ENCODE measurements at places on chromosomes 12 and 14. TPM values are rescaled to one million over a fixed set of nuclear protein-coding genes. Genes with fewer than 3 reads are reported as not detected.

MYH6 gene
- not detected for total RNA-seq

MDP1 gene
- total RNA-seq: 13.7 TPM

LTB4R gene
- 10.1 TPM for total RNA-seq

PPP2R5E gene
- total RNA-seq: 37.5 TPM

AMN gene
- total RNA-seq: 20.8 TPM

- DNase-seq: no peak
- no peaks in the 10 kb centered on the region for H3K36me3 ChIP-seq
- no peaks in the 10 kb centered on the region for H3K4me1 ChIP-seq
- H3K27ac ChIP-seq: no peak overlapping the region
Measured at GRCh38 chr12:126582231-126582630, 1517.0 kb downstream of the AACS start.

DNA sequence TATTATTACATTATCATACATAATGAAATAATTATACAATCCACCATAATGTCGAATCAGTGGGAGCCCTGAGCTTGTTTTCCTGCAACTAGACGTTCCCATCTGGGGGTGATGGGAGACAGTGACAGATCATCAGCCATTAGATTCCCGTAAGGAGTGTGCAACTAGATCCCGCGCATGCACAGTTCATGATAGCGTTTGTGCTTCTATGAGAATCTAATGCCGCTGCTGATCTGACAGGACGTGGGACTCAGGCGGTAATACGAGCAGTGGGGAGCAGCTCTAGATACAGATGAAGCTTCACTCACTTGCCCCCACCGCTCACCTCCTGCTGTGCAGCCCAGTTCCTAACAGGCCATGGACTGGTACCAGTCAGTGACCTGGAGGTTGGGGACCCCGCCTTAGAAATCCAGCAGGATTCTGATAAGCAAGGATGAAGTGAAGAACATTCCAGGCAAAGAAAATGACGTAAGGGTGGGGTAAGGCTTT, 204.6 kb downstream of the ETV6 start:
- H3K36me3 ChIP-seq: peaks cover 35% of the 10 kb centered on the region
- no peaks in the 10 kb centered on the region for H3K27me3 ChIP-seq
- H3K4me1 ChIP-seq: peaks cover 15% of the 10 kb centered on the region
- no peak for DNase-seq
- H3K27ac ChIP-seq: no peak overlapping the region
- no peak overlapping the region for H3K4me3 ChIP-seq

DNA sequence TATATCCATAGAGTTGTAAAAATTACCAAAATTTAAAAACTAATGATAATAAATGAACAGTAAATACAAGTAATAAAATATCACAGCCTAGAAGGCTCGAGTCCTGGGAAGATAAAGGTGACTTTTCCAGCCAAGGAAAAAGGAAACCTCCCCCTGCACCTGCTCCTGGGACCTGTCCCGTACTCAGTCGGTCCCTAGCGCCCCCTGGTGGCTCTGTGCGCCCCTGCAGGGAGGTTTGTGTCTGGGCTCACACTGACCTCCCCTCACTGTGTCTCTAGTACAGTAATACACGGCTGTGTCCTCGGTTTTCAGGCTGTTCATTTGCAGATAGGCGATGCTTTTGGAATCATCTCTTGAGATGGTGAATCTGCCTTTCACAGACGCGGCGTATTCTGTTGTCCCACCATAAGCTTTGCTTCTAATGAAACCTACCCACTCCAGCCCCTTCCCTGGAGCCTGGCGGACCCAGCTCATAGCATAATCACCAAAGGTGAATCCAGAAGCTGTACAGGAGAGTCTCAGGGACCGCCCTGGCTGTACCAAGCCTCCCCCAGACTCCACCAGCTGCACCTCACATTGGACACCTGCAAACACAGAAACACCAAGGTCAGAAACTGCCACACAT, 1030.4 kb downstream of the TMEM121 start:
- H3K4me1 ChIP-seq: no peaks in the 10 kb centered on the region
- no peak overlapping the region for H3K27ac ChIP-seq
- DNase-seq: peak; percentile 75

DNA sequence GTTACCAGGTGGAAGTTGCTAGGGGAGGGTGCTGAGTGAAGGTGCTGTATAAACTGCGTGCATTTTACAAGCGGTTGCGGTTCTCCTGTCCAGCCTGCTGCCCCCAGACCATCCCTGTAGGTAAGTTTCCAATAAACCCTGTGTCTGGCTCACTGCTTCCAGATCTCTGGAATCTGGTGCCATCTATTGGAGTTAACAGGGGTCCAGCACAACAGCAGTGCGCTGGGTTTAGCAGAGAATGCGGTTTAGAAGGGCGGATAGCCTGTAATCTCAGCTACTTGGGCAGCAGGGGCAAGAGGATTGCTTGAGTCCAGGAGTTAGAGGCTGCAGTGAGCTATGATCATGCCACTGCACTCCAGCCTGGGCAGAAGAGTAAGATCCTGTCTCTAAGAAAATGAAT, 4.9 kb downstream of the AACS start:
- H3K4me3 ChIP-seq: no peak overlapping the region
- peaks cover 12% of the 10 kb centered on the region for H3K4me1 ChIP-seq
- DNase-seq: no peak
- no peak overlapping the region for H3K27ac ChIP-seq
- no peaks in the 10 kb centered on the region for H3K27me3 ChIP-seq

GRCh38 chr12:78406828-78407227, 457.7 kb upstream of the SYT1 start:
- no peak overlapping the region for H3K27ac ChIP-seq
- no peak for DNase-seq
- no peaks in the 10 kb centered on the region for H3K27me3 ChIP-seq
- no peaks in the 10 kb centered on the region for H3K36me3 ChIP-seq

DNA sequence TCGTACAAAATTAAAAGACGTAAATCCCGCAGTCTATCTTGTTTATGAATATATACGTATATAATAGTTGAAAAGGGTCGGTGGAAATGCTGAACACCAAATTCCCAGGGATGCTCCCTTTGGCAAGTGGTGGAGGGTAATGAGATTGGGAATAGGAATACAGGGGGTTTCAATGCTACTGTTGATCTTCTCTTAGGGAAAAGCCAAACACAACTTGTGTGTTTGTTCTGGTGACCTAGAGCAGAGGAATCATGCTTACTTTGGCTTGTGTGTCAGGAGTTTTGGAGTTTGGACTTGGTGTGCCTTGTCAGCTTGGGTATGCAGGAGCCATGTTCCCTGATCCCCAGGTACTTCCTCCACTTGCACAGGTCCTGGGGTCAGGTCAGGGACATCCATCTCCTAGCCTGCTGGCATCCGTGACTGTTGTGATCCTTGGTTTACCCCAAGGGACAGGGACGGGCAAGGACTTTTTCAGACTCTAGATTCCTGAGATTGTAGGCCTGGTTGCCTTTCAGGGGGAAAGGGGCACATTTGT, 4.1 kb downstream of the SLC10A1 start:
- H3K4me3 ChIP-seq: no peak overlapping the region
- no peak for DNase-seq
- no peak overlapping the region for H3K27ac ChIP-seq
- H3K4me1 ChIP-seq: peaks cover 2% of the 10 kb centered on the region
- H3K27me3 ChIP-seq: no peaks in the 10 kb centered on the region

DNA sequence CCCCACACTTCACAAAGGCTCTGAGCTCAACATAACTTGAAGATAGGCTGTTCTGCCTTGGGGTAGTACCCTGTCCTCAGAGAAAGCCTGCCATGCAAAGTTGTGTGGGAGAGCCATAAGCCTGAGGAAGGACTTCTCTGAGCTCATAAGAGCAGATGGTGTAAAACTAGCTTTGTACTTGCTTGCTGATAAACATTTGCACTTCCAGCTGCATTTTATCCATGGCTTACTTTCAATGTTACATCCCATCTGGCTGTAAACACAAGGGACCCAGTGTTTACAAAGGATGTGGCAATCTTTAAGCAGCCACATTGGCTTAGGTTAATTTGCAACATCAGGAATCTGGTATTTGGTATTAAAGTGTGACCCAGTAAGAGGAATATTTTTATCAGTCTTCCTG, 258.1 kb downstream of the IPO8 start:
- H3K4me1 ChIP-seq: no peaks in the 10 kb centered on the region
- H3K27me3 ChIP-seq: peaks cover 2% of the 10 kb centered on the region
- no peak overlapping the region for H3K4me3 ChIP-seq
- no peak for DNase-seq

DNA sequence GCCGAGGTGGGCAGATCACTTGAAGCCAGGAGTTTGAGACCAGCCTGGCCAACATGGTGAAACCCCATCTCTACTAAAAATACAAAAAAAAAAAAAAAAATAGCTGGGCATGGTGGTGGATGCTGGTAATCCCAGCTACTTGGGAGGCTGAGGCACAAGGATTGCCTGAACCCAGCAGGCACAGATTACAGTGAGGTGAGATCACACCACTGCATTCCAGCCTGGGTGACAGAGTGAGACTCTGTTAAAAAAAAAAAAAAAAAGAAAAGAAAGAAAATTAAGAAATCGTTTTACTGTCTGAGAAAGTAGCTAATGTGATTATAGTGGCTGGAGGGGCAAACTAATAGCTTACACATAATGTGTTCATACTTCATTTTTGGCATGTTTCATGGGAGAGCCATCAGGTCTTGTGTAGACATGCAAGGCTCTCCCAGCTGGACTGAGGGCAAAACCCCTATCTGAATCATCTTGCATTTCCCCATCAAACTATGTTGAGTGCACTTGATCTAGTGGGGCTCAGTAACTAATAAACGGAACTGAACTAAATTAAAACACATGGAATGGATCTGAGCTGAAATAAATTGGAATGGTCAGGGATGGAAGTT, 16.2 kb downstream of the KIF21A start:
- peaks cover 2% of the 10 kb centered on the region for H3K36me3 ChIP-seq
- no peak overlapping the region for H3K4me3 ChIP-seq
- peaks cover 2% of the 10 kb centered on the region for H3K4me1 ChIP-seq
- DNase-seq: no peak

DNA sequence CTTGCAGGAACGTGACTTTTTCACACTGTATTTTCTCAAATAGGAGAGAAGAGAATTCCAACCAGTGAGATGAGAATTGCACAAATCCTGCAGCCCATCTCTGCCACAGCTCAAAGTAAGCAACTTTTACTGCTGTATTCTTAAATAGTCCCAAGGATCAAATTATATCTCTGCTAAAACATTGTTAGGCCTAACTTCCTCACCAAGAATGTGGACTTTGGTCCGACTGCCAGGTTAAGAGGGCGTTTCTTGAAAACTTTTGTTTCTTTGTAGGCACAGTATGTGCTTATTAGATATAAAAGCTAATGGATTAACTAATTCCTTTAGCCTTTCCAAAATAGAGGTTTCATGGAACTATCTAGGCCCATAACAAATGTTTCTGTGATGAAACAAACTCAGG, 61.4 kb upstream of the IFNG-AS1 start:
- no peak for DNase-seq
- peaks cover 4% of the 10 kb centered on the region for H3K4me1 ChIP-seq
- H3K4me3 ChIP-seq: no peak overlapping the region

DNA sequence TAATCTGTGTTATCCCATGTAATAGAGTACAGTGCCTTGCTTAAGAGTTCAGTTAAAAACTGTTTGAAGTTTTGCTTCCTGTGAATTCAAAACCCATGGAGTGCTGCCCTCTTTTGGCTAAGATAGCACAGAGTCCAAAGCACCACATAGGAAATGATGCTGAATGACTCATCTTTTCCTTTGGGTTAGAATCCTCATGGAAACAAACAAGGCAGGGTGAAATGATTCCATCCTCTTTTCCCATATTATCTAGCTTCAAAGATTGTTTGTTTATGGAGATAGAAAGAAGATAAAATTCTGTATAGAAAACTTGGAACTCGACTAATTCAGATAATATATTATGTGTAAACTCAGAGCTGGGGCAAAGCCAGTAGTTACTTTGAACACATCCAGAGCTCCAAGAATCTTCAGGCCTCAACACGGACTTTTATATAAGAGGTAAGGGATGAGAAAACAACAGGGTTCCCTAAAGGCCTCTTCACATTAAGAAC, 87.4 kb downstream of the OTOGL start:
- H3K27me3 ChIP-seq: no peaks in the 10 kb centered on the region
- DNase-seq: peak; percentile 5
- H3K4me3 ChIP-seq: no peak overlapping the region

- no peak overlapping the region for H3K27ac ChIP-seq
- H3K27me3 ChIP-seq: no peaks in the 10 kb centered on the region
- peaks cover 4% of the 10 kb centered on the region for H3K36me3 ChIP-seq
- peaks cover 9% of the 10 kb centered on the region for H3K4me1 ChIP-seq
- no peak for DNase-seq
- no peak overlapping the region for H3K4me3 ChIP-seq
Measured at GRCh38 chr14:103657471-103657870, 28.5 kb downstream of the KLC1 start.

DNA sequence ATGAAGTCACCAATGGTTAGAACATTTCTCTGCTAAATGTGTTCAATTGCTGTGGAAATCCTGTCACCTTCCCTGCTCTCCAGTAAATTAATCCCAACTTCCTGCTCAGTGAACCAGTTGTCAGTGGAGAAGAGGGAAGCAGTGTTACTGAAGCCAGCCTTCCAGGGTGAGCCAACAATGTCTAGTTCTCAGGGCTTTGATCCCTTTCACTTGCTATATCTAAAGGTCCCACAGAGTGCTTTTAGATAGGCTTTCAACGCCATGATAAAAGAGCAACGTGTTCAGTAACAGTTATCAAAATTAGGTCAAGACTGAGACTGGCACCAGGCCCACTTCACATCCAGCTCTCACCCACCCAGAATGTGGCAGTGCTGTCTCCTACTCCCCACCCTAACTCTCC, 139.7 kb downstream of the KCNH5 start:
- peaks cover 3% of the 10 kb centered on the region for H3K27me3 ChIP-seq
- H3K4me3 ChIP-seq: no peak overlapping the region

- peak overlapping the region; percentile 34 for H3K27ac ChIP-seq
- no peak overlapping the region for H3K4me3 ChIP-seq
- peaks cover 3% of the 10 kb centered on the region for H3K27me3 ChIP-seq
- no peak for DNase-seq
- H3K4me1 ChIP-seq: peaks cover 8% of the 10 kb centered on the region
Measured at GRCh38 chr14:61756135-61756534, 6.1 kb upstream of the SNAPC1 start.

GRCh38 chr14:101471723-101472517, 89.4 kb upstream of the DIO3 start:
- H3K27ac ChIP-seq: no peak overlapping the region
- no peaks in the 10 kb centered on the region for H3K36me3 ChIP-seq
- no peaks in the 10 kb centered on the region for H3K4me1 ChIP-seq
- no peak overlapping the region for H3K4me3 ChIP-seq

DNA sequence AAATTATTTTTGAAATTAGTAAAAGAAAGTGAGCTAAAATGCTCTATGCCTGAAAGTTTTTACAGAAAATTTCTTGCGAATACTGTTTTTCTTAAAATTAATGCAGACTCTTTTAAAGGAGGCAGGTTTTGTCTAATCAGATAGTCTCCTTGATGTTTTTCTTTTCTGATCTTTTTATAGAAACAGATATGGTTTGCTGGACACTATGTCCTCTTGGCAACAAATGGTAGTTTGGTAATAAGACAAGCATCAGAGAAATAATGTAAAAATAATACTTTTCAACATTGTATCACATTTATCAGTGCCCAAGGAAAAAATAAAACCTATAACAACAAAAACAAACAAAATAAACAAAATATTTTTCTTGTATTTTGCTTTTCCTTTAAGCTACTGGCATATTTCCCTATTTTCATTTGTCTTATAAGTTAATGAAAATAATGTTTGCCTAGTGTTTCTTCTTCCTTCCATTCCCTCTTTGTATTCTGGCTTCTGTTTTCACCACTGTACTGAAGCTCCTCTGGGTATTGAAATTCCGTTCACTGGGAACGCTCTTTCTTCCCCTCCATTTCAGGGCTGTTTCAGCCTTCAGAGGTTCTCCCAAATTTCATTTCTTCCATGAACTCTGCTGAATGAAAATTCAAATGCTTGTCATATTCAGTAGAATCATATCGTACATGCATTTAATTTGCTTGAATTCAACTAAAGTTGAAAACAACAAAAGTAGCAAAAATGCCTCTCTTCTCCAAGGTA, 115.3 kb downstream of the TRMT5 start:
- H3K27ac ChIP-seq: no peak overlapping the region
- no peaks in the 10 kb centered on the region for H3K36me3 ChIP-seq
- no peaks in the 10 kb centered on the region for H3K27me3 ChIP-seq
- H3K4me1 ChIP-seq: no peaks in the 10 kb centered on the region
- H3K4me3 ChIP-seq: no peak overlapping the region

All from naive thymus-derived CD8-positive, alpha-beta T cell (primary cell).